ENCODE measurements at places on chromosomes 16 and 17.

DNA sequence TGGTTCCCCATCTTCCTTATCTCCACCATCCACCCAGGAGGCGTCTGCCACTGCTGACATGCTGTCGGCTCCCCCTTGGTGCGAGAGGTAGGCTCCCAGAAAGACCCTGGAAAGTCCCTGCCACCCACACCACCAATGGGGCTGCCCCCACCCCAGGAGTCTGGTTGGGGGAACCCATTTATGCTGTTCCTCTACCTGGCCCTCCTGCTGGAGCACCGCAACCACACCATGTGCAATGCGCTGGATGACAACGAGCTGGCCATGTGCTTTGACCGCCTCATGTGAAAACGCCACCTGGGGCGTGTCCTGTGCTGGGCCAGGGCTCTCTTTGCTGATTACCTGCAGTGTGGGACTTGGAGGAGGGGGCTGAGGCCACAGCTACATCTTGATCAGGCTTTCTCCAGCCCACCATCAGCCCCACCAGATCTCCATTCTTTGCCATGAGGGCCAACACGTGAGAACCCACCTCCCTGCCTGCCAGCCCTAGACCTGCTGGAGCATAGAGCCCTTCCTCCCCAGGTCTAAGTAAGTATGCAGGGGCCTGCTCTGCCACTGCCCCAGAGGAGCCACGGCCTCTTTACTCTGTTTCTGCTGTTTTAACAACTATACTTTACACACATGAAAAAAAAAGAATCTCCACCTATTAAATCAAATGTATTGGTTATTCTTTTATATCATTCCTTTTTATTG is 7.9 kb upstream of the ALDH3A1 start:
- no peak for DNase-seq

DNA sequence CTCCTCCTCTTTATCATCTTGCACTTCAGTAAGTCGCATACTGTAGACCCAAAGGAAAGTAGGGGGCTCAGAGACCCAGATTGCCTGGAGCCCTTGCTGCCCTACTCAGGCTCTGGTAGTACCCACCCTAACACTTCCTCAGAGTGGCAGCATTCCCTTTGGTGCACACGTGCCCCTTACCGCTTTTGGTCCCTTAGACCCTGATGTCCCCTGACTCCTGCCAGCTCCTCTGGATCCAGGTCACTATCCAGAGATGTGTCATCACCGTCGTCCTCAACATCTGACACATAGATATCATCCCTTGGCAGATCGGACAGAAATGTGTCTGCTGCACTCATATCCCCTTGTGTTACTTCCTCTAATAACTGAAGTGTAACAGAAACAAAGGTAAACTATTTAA is 5.4 kb upstream of the PSMC5 start:
- DNase-seq: no peak

DNA sequence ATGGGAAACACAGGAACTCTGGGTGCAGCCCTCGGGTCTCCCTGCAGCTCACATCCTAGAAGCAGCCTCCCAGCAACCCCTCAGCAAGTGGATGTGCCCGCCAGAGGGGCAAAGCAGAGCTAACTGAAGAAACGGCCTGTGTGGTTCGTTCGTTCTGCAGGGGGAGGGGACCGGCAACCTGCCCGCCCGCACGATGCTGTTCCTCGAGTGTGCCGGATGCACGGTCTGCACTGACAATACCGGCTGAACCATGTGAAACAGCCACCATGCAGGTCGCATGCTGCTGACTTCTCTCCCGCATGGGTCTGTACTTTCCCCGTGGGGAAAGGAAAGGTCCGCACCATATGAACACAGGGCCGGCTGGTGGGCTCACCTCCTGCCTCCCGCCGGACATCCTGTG is 25.3 kb upstream of the C16orf95 start:
- DNase-seq: no peak

GRCh38 chr17:29148257-29148789 is 31.9 kb downstream of the MYO18A start:
- no peak for DNase-seq

DNA sequence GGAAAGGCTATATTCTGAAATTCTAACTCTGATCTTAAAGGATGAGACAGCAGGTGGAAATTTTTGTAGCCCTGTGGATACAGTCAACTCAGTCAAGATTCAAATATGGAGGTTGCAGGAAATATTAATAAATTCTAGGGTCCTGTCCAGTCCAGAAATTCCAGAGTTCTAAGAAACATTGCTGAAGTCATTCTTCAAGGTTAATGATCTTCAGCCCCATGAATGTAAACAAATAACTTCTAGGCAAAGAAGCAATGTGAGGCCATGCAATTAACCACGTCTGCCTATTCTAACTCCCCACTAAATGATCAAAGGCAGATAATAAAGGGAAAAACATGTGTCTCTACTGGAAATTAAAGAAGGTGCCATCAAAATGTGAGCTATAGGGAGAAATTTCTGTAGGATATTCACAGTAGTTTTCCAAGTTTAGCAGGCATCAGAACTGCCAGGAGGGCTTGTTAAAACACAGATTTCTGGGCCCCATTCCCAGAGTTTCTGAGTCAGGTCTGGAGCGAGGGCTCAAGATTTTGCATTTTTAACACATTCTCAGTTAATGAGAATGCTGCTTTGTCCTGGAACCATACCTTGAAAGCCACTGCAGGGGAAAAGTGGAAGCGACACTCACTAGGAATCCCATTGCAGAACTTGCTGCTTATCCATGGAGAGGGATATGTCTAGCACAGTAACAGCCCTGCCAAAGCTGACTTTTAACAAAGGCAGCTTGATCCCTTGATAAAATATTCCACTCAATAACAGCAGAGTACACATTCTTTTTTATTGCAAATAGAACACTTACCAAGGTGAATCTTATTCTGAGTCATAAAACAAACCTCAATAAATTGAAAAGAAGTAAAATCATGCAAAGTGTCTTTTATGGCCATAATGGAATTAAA is 61.8 kb downstream of the DNAH3 start:
- no peak for DNase-seq

GRCh38 chr16:169014-169413 is 3.2 kb downstream of the HBM start:
- DNase-seq: no peak
